ENCODE measurements at places on chromosomes 16 and 17.

GRCh38 chr16:84931506-84931905, 79.8 kb downstream of the ZDHHC7 start:
- no peak for DNase-seq

DNA sequence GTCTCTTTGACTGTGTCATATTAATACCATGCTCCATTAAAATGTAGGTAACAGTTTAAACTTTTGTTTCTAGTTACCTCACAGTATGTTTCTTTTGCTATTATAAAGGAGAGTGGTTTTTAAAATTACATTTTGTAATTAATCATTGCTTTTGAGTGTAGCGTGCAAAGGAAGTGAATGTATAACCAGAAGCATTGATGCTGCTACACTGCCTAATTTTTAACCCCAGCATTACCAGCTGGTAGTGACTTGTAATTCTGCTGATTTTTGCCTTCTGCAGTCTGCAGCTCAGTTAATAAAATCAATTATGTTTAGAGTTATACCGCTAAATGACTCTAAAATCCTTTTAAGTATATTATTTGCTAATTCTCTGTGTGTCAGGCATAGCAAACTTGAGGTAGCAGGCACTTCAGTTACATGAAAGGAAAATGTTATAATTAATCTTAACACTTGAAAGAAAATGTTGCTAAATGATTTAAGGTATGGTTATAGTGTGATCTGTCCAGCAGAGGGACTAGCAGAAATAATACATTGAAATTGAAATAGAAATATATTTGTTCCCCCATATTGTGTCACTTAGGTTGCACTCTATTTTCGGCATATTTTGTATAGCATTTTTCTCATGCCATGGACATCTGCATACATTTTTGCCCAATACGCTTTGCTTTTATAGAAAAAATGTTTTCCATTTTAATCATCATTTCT, 388.5 kb downstream of the CNTNAP4 start:
- DNase-seq, result no peak

DNA sequence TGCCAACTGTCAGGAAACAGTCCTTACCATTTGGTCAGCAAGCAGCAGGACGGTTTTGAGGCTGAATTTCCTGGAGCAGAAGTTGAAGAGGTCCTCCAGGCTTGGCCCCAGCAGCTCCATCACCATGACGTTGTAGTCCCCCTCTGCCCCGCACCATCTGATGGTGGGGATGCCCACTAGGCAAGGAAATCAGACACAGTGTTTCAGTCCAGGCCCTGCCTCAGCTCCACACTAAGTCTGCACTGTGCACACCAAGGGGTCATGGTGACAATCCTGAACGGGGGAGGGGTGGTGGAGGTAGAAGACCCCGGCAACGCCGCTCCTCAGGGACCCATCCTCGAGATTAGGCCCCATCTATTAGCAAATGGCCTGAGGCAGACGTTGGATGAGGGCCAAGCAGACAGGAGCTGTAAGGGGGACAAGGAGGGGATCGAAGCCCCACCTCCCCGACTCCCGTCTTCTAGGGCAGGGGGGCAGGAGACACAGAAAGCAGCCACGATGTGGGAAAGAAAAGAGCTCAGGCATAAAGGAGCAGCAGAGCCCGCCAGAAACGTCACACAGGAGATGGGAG, 18.0 kb downstream of the CSNK1D start:
- DNase-seq, result no peak

DNA sequence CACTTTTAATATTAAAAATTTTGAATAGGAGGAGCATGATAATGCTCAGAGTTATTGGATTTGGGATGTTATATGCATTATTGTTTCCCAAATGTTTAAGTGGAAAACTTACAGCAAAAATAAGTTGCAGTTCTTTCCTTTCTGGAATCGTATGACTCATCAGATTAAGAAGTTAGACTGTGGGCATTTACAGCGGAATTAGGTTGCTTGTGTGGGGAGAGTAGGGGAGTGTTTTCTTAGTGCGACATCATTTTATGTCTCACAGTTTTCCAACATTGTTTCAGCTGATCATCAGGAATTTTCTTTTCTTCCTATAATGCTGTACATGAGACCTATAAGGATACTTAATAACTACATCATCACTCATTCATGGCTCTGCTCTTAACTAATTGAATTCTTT, 1631.8 kb downstream of the CDH8 start:
- DNase-seq, result no peak

- DNase-seq, result no peak
Observed at GRCh38 chr17:71511266-71511995, 609.4 kb upstream of the SOX9 start.

GRCh38 chr16:2507052-2507659, 6.6 kb upstream of the ATP6V0C start:
- DNase-seq, result no peak

GRCh38 chr16:84827131-84827574, 7.4 kb downstream of the CRISPLD2 start:
- DNase-seq, result no peak

DNA sequence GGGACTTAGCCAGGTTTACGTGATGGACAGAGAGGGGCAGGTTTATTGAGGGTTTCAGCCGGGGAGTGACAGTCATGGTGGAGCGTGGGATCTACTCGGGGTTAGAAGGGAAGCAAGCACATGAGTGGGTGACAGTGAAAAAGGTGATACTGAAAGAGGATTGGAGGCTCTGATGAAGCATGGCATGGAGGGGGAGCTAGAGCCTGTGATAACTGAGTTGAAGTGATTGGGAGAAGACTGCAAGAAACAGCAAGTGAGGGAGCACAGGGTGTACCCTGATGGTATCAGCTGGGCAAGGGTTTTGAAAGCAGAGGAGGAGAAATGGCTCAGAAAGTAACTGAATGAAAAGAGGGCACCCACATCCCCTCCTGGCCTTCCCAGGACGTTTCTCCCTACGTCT, 6.7 kb upstream of the KSR1 start:
- DNase-seq, result no peak

- DNase-seq, result peak; percentile 77
Observed at GRCh38 chr17:35969558-35970380, 11.5 kb downstream of the CCL16 start.

DNA sequence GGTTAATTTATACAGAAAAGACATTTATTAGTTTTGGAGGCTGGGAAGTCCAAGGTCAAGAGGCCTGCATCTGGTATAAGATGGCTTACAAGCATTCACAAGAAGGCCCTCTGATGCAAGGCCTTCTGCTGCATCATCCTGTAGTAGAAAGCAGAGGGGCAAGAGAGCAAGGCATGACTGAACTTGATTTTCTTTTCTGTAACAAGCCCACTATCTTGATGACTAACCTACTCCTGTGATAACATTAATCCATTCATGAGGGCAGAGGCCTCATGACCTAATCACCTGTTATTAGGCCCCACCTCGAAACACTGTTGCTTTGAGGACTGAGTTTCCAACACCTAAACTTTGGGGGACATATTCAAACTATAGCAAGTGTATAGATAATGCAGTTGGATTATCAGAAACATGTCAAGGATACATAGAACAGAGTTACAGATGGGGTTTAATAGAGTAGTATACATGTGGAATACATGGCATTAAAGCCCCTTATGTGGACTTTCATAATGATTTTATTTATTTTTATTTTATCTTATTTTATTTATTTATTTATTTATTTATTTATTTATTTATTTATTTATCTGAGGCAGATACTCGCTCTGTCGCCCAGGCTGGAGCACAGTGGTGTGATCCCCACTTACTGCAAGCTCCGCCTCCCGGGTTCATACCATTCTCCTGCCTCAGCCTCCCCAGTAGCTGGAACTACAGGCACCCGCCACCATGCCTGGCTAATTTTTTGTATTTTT, 88.2 kb downstream of the CHD9 start:
- no peak for DNase-seq

DNA sequence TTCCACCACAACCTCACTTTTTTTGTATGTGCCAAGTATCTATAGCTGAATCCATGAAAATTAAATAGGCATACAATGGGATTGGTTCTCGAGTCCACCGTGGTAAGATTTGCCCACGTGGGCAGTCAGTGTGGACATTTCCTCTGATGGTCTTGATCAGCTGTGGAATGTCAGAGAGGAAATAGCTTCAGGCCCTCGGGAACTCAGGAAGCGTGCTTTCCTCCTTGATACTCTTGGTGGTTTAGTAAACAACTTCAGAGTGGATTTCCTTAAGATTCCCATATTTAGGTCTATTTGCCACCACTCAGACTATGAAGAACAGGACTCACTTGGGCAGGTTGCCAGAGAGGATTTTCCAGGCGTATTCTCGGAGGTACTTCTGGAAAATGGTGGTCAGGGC, 152.5 kb downstream of the VPS53 start:
- DNase-seq, result no peak

GRCh38 chr16:48008011-48008525, 147.7 kb downstream of the ABCC12 start:
- no peak for DNase-seq

- DNase-seq, result no peak
Observed at GRCh38 chr17:37614823-37615222, 5.6 kb upstream of the SYNRG start.

DNA sequence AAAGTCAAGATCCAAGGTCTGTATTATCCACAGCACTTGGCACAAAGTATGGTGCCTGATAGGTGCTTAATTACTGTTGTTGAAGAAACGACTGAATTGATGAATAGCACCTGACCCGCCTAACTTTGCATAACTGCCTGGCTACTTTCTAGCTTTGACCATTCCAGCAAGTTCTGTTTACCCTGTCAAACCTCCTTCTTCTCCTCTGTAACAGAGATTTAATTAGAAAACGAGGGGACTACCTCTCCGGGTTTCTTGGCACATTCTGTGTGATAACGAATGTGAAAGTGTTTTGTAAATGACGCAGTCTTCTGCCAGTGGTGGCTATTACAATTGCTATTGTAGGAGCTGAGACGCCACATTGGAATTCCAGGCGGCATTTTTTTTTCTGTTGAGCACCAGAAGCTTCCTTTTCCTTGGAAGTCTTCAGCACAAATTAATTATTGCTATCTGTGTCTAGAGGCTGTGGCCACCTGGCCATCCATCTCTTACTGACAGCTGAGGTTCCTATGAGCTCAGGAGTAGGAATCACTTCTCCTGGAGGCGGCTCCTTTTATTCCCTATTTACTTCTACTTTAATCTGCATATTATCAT, 522.9 kb downstream of the HS3ST4 start:
- no peak for DNase-seq

- no peak for DNase-seq
Observed at GRCh38 chr17:78001612-78002011, 43.1 kb downstream of the TNRC6C start.

- no peak for DNase-seq
Observed at GRCh38 chr17:78458736-78459335, 80.4 kb downstream of the PGS1 start.

GRCh38 chr17:32111141-32111771, 31.0 kb upstream of the RHOT1 start:
- no peak for DNase-seq

- DNase-seq, result no peak
Observed at GRCh38 chr17:59327981-59328290, 3.5 kb upstream of the YPEL2 start.

GRCh38 chr16:26993963-26994362, 72.8 kb upstream of the C16orf82 start:
- DNase-seq, result no peak

- DNase-seq, result no peak
Observed at GRCh38 chr16:75763204-75763603, 36.9 kb upstream of the CPHXL start.

GRCh38 chr16:30095166-30096078, 591 bp downstream of the YPEL3 start:
- DNase-seq, result peak; percentile 40

DNA sequence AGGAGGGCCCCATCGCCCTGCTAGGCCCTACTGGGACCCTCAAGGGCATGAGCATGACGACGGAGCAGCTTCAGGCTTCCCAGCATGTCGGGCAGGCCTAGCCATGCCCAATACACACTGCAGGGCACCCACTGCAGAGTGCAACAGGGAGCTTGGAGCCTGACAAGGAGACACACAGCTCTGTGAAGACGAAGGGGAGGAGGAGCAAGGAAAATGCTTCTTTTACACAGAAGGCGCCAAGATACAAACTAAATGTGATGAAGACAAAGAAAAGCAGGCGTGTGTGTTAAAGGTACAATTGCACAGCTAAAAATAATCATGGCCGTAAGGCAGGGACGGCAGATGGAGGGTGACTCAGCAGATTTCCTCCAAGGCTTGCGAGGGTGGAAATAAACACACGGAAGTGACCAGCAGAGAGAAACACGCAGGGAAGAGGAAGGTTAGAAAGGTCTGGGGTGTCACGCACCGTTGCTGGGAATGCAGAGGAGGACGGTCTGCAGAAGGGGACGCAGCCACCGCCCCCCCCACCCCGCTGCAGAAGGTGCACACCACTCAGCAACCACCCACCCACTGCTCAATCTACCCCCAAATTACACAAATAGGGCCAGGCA, 108.5 kb downstream of the ZNF778 start:
- DNase-seq, result no peak

DNA sequence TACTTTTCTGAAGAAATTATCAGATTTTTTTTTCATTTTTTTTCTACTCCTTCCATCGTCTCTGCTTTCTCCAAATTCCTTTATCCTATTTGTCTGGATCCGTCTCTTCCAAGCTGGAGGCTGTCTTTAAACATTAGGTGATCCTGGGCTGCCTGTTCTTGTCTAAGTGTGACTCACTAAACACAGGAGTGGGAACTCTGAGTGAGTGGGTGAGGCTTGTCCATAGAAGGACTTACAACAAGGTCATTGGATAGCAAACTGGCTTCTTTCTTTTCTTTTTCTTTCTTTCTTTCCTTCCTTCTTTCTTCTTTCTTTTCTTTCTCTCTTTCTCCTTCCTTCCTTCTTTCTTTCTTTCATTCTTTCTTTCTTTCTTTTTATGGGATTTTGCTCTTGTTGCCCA, 18.2 kb downstream of the ALOX15 start:
- no peak for DNase-seq

DNA sequence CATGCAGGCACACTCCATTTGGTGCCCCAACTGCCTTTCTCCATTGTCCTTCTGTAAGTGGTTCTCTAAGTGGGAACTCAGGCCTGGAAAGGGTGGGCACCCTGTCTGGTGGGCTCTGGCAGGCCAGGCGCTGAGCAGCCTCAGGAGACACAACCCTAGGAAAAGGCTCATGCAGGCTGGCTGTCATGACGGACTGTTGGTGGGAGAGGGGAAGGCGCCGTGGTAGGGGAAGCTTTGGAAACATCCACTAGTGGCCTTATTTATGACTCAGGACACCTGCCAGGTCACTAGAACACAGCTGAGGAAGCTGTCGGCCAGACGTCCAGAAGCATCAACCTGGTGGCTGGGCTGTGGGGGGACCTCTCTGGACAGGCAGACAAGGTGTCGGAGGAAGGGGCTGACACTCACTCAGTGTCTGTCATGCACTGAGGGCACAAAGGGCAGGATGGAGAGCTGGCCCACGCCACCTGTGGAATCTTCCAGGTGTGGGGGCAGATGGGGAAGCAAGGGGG, 216.0 kb downstream of the SEC14L1 start:
- DNase-seq, result no peak

DNA sequence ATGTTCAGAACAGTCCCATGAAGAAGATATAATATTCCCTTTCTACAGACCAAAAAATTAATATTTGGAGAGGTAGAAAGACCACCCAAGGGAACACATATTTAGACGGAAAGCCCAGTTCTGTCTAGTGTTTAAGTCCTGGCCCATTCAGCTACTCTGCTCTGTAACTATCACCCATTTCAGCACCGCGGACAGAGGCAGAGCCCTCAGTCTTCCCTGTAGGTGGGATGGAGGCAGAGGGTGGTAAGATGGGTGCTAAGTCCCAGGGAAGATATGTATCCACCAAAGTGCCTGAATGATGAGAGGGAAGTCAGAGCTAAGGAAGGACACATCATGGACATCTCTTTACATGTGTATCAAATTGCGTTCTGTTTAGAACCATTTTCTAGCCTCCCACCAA, 27.8 kb upstream of the C16orf78 start:
- DNase-seq, result no peak
